ENCODE measurements at places on chromosomes 5 and 9.

GRCh38 chr9:99004717-99005460, 61.2 kb downstream of the COL15A1 start:
- DNase-seq: no peak

- DNase-seq: no peak
These were observed 434.2 kb upstream of the RGMB start for GRCh38 chr5:98339141-98339848.

DNA sequence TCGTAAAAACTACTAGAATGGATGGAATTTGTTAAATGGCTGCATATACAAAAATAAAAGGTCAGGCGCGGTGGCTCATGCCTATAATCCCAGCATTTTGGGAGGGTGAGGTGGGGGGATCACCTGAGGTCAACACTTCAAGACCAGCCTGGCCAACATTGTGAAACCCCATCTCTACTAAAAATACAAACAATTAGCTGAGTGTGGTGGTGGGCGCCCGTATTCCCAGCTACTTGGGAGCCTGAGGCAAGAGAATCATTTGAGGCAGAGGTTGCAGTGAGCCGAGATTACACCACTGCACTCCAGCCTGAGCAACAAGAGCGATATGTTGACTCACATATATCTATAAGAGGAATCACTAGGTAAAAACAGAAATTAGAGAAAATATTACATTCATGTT, 9.3 kb upstream of the GPR150 start:
- no peak for DNase-seq

GRCh38 chr9:95736370-95736769, 139.1 kb upstream of the ERCC6L2 start:
- DNase-seq: no peak

DNA sequence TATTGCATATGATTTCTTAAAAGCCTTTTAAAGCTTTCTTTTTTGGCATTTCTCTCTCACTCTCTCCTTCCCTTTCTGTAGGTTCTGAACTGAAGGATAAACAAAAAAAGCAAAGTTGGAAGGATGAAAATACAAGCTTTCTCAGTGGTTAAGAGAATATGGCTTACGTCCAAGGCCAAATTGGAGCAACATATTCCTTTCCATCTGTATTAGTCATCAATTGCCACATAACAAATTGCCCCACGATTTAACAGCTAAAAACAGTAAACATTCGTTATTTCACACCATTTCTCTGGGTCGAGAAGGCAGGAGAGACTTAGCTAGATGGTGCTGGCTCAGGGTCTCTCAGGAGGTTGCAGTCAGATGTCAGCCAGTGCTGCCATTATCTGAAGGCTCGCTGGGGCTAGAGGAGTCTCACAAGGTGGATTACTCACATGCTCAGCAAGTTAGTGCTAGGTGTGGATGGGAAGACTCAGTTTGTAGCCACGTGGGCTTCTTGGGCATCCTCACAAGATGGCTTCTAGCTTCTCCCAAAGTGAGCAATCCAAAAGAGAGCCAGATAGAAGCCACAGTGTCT, 2.0 kb upstream of the ROR2 start:
- DNase-seq: no peak

GRCh38 chr5:95084757-95085156, 200.1 kb downstream of the MCTP1 start:
- no peak for DNase-seq

DNA sequence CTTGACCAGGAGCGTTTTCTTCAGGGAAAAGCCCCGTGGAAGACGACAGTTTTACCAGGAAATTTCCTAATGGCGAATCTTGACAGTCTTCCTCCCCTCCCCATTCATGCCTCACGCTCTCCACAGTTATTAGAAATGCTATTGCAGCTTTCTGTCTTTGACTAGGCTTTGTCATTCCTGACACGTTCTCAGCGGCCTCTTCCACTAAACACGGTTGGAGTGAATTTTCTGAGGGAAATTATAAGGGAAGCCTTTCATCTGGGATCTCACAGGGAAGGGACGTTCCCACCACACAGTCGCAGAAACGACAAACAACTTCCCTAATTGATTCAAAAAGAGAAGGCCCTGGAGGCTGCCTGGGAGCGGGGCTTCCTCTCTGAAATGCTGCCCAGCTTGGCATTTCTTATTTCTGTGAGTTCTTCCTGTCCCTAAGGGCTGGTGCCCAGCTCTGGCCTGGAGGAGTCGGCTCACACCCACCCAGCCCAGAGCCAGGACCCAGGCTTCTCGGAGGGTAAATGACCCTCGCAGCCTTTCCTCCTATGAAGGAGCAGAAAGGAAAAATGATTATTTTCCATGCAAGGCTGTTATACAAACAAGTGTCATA, 57.1 kb upstream of the PPP1R26 start:
- DNase-seq: no peak

GRCh38 chr5:86175224-86175623, 442.5 kb upstream of the COX7C start:
- no peak for DNase-seq

- no peak for DNase-seq
These were observed 42.2 kb upstream of the RNF130 start for GRCh38 chr5:180113660-180114303.

- DNase-seq: no peak
These were observed 46.2 kb downstream of the TSPAN17 start for GRCh38 chr5:176693477-176693851.

- DNase-seq: no peak
These were observed 85.6 kb downstream of the FBXW11 start for GRCh38 chr5:171920765-171921391.

GRCh38 chr9:133944746-133945135, 47.4 kb downstream of the VAV2 start:
- no peak for DNase-seq

DNA sequence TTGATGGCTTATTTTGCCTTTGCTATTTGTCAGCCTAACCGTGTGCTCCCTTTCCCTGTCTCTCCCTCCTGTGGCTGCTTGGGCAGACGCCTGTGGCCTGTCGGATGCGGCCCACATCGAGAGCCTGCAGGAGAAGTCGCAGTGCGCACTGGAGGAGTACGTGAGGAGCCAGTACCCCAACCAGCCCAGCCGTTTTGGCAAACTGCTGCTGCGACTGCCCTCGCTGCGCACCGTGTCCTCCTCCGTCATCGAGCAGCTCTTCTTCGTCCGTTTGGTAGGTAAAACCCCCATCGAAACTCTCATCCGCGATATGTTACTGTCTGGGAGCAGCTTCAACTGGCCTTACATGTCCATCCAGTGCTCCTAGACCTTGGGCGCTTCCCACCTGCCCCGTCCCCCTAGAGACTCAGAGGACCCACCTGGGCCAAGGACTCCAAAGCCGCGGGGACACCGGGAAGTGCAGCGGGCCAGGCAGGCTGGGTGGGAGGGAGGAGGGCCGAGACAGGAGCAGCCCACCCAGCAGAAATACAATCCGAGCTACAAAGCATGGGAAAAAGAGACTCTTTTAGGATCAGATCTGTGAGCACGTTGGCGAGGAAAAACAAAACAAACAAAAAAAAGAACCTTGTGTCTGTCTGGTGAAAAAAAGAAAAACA, 10.6 kb downstream of the NR2F1 start:
- no peak for DNase-seq

DNA sequence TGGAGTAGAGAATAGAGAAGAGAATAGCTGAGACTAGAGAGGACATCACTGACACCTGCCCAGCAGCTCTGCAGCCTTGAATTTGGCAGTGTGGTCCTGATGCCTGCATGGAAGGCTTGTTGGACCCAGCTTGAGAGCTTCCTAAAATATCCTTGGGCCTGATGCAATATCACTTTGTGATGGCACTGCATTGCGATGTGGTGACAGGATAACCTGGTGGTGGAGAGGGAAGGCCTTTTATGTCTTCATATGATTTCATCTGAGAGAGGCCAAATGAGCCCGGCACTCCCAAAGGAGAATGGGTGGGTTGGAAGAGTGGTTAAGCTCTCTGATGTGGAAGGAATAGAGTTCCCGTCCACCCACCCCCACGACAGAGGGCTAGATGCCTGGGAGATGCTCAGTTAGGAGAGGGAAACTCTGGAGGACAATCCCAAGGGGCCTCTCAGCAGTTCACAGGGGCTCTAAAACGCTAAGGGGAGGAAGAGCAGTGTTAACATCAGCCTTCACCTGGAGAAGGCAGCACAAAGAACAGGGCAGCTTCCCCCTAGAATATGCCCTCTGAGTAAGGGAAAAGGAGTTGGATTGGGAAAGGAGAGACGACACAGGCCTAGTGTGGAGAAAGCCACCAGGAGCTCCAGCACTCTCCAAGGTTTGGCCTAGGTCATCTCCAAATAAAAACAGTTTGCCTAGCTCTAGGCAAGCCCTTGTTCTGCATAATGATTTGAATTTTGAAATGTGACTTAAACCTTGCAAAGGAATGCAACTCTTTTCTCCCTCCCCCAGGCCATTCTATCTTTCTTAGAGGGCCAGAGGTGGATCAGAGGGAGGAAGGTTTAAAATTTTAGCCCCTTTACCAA, 99.8 kb upstream of the SSBP2 start:
- no peak for DNase-seq

GRCh38 chr5:61332358-61332749, 296 bp downstream of the ZSWIM6 start:
- no peak for DNase-seq

- no peak for DNase-seq
These were observed 1.0 kb downstream of the GGTA1 start for GRCh38 chr9:121498487-121499176.

- no peak for DNase-seq
These were observed 63.3 kb downstream of the RASGRF2 start for GRCh38 chr5:81023261-81023970.

GRCh38 chr5:172175263-172175719, 12.7 kb downstream of the STK10 start:
- DNase-seq: peak; percentile 83

DNA sequence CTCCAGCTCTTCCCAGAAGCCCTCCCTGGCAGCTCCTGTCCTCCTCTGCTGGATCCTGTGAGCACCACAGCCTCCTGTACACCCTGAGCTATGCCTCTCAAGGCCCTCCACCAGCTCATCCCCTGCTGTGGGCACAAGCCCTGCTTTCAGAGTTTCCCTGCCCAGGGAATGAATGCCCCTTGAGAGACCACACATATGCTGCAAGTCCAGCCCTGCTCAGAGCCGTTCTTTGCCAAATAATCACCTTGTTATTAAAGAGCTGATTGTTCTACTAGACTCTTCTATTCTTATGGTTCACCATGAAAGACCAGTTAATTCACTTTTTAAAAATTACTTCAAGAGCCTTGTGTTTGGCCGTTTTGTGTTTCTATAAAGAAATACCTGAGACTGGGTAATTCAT, 121.5 kb downstream of the MVB12B start:
- DNase-seq: no peak

DNA sequence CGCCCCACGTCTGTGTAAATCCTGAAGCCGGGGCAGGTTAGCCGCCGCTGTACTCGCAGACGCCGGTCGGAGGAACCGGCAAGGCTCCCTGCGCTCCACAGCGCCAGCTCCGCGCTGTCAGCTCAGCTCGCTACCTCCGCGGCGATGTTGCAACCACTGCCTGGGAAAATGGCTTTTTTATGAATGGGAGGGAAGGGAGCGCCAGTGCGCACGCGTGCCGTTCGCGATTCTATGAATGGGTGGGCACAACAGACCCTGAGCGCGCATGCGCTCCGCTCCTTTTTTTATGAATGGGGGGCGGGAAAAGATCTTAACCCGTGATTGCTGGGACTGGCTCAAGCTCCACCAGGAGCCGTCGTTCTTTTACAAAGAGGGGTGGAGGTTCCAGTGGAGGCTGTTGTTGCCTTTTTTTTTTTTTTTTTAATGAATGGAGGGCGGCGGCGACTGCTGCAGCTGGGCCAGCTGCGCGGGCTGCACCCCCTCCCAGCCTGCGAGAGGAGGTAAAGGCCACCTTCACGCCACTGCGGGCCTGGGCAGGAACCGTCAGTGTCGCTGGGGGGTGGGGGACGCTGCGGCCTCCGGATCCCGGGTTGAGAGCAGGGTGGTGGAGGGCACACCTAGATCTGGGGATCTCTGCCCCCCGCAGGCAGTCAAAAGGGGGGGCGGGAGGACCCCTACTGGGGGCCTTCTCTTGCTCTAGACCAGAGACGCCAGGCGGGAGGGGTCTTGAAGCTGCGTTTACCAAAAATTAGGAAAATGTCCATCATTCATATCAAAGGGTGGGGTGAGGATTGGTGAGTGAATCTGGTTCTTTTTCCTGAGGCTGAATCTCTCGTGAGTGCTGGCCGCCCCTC, at the start of gene SPRY4:
Gene SPRY4 (minus strand): TSS at position 151 of the 854 bp plus-strand sequence. CDS start 9,913 bp downstream, outside the sequence.
- peak; percentile 64 for DNase-seq

GRCh38 chr9:4333231-4333740, 33.4 kb upstream of the GLIS3 start:
- no peak for DNase-seq

GRCh38 chr5:92939428-92939827, 641.6 kb downstream of the NR2F1-AS1 start:
- no peak for DNase-seq

DNA sequence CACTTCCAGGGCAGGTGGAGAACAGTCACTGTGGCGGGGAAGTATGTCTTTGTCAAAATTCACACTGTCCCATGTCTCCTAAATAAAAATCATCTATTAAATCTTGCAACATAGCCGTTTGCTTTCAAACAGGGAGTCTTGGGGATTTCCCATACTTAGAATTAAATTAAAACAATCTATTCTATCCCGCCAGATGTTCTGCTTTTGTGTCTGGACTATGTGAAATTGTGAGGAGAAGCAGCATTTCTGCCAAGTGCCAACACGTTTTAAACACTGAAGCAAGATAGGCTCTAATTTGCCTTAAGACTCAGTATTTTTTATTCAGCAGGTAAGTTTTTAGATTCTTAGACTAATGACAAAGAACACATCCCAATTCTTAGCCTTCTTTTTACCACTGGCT, 73.7 kb downstream of the SPATA31C2 start:
- no peak for DNase-seq

- DNase-seq: no peak
These were observed 198.6 kb upstream of the DAB2 start for GRCh38 chr5:39623291-39623865.

GRCh38 chr5:170273968-170274710, 23.4 kb downstream of the LCP2 start:
- no peak for DNase-seq

DNA sequence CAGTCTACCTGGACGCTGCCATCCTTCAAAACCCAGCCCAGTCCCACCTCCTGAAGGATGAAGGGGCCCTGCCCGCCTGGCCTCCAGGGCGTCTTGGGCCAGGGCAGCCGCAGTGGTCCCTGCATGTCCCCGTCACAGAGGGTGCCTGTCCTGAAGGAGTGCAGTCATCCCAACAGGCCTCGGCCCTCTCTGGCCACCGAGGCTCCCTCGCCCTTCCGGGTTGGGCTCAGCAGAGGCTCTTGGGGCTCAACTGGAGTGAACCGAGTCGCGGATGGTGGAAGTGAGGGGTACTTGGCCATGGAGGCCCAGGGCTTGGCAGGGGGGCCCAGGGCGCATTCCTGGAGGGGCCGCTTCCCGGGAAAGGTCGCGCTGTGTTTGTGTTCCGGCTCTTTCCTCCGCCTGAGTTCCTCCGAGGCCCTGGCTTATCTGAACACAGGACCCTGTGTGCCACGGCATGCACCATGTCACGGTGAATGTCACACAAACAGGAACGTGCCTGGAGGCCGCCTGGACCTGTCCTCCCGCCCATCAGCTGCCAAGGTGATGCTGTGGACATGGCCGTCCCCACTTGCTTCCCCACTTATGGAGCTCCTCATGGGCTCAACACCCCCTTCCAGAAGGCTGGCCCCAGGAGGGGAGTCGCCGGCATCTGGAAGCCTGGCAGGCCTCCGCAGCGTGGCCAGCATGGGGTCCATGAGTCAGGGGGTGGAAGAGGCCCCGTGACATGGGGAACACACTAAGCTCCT, 25.7 kb upstream of the OBP2B start:
- no peak for DNase-seq

All from stimulated activated CD8-positive, alpha-beta memory T cell treated with anti-CD3 and anti-CD28 coated beads, Interleukin-4, amount 100 ng/mL, for 4 hours (primary cell).